Epithelial cell of umbilical artery (primary cell): ENCODE measurements at places on chromosomes 12 and 14. TPM values are rescaled to one million over a fixed set of nuclear protein-coding genes. Genes with fewer than 3 reads are reported as not detected.

PPP1CC gene
- 152 and 168 TPM in 2 replicates for total RNA-seq

SLC38A4 gene
- 0.65 TPM in 1 of 2 replicates, not detected in the other for total RNA-seq

SLC22A17 gene
- total RNA-seq = 1.6 and 2.6 TPM in 2 replicates

PPP1R36 gene
- 0.32 and 0.61 TPM in 2 replicates for total RNA-seq

STON2 gene
- 0.32 TPM in 1 of 2 replicates, not detected in the other for total RNA-seq

MYF6 gene
- under 0.01 TPM in 1 of 2 replicates, not detected in the other for total RNA-seq

RALGAPA1 gene
- 16.2 and 21.6 TPM in 2 replicates for total RNA-seq

CLEC2A gene
- total RNA-seq = not detected in 2 replicates

MSI1 gene
- not detected in 2 replicates for total RNA-seq

GPR65 gene
- total RNA-seq = 0.32 TPM in 1 of 2 replicates, not detected in the other

DEPDC4 gene
- total RNA-seq = 0.32 and 0.61 TPM in 2 replicates

FAM222A gene
- 0.15 and 0.32 TPM in 2 replicates for total RNA-seq

TROAP gene
- total RNA-seq = 8.1 and 9.1 TPM in 2 replicates

MMP17 gene
- total RNA-seq = 3.9 and 7.4 TPM in 2 replicates

ALDH1L2 gene
- 2.9 and 7.0 TPM in 2 replicates for total RNA-seq

PRB2 gene
- not detected in 2 replicates for total RNA-seq
